ENCODE measurements at places on chromosomes 3 and 15.
A peak's percentile ranks its signal among the peaks of the same experiment; 100 is the strongest.

- no peak for DNase-seq
Observed at GRCh38 chr3:150765949-150766720, 3.2 kb upstream of the SIAH2 start.

DNA sequence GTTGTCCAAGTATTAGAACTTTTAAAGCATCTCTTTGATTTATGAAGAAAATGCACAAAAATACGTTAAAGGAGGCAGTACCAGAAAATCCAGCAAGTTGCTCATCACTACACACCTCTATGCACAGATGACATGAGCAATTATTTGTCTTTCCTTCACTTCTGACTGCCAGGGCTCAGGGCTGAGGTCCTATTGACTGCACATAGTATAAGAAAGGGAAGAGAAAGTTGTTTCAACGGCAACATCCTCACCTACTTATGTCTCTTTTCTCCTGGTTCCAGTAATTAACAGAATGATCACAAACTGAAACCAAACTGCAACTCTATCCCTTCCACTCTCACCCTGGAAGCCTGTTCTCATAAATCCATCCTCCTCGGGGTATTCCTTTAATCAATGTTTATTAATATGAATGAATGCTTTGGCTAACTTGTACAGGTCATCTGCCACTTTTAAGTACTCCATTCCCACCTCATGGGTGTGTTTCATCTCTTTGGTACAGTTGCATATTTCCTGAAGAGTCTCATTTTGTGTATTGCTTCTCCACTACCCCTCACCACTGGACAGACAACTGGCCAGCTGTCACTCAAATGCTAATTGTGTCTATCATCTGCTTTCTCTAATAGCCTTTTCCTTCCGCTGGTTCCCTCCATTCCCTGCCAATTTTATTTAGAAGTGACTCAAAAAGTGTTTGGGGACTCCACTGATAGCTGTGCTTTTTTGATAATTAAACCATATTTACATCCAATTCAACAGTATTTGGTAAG lies 34.5 kb downstream of the RAB27A start:
- DNase-seq: no peak

DNA sequence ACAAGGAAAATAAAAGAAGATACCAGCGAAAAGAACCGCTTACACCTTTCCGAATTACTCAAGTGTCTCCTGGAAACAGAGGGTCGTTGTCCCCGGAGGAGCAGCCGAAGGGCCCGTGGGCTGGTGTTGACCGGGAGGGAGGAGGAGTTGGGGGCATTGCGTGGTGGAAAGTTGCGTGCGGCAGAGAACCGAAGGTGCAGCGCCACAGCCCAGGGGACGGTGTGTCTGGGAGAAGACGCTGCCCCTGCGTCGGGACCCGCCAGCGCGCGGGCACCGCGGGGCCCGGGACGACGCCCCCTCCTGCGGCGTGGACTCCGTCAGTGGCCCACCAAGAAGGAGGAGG lies 325 bp downstream of the ALCAM start:
- DNase-seq: peak; percentile 15

GRCh38 chr3:158925828-158926494 lies 124.1 kb downstream of the MFSD1 start:
- DNase-seq: no peak

GRCh38 chr3:61616586-61616985 lies 55.2 kb downstream of the PTPRG start:
- DNase-seq: no peak

DNA sequence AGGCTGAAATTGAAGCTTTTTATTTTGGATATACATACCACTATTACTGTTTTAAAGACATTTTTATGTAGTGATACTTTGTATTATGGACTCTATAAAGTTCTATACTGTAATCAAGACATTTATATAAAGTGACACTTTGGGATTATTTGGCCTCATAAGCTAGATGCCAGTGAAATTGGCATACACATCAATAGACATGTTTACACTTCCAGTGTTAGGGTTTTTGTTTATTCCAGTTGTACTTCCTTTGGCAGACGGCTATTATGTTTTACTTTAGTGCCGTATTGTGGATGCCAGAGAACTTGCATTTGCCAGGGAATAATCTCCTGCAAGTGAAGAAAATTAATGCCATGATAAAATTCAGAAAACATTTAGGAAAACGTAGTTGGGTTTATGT lies 6.0 kb downstream of the LXN start:
- no peak for DNase-seq

DNA sequence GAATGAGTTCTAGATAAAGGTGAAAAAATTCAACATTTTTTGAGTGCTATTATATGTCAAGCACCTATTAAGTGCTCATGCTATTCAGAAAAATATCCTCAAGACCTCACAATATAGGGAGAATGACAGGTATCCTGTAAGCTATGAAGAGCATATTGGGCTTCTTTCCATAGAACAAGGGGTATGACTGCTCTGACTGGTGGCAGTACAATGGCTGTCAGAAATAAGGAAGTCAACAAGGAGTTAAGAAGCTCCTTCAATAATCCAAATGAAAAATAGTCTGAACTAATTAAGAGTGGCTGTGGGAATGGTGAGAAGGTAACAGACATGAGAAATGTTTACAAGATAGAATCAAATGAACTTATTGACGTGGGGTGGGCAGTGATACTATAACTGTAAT lies 24.7 kb downstream of the NPTN start:
- no peak for DNase-seq

GRCh38 chr15:80264031-80264430 lies 12.0 kb upstream of the CTXND1 start:
- DNase-seq: no peak

DNA sequence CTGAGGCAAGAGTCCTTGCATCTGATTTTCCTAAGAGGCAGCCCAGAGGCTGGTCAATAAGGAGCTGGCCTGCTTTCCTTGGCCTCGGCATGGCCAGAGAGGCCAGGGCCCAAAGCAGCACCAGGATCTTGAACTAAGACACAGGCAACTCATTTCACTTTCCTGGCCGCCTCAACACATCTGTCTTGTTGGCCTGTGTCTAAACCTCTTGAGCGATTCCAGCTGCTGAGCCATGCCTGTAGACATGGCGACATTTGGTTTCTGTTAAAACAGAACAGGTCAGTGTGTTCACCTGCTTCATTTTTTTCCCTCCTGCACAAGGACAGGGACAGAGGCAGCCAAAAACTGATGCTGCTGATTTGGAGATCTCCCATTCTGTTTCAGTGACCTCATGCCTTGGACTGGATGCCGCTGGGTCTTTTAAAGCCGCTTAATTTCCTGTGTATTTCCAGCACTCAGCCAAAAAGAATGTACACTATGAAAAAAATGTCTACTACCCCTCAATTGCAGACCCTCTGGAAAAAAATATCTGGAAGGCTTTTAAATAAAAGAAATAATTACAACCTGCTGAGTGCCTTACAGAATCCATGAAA lies 266.6 kb upstream of the ICE2 start:
- DNase-seq: no peak

DNA sequence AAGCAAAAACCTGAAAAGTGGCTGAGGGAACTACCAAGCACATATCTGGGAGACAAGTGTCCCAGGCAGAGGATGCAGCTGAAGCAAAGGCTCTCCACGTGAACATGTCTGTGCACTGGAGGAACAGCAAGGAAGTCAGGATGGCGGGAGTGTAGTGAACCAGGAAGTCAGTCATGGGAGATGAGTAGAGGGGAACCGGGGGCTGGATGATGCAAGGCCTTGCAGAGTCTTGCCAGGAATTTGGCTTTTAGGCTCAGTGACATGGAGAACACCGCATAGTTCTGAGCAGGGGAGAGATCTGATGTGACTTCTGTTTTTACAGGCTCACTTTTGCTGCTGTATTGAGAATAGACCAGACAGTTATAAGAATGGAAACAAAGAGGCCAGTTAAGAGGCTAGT lies 19.0 kb downstream of the C2CD4A start:
- DNase-seq: no peak

GRCh38 chr3:73480187-73480672 lies 144.5 kb downstream of the PDZRN3 start:
- no peak for DNase-seq

- DNase-seq: peak; percentile 58
Observed at GRCh38 chr15:74291101-74292071, 55.3 kb downstream of the CCDC33 start.

GRCh38 chr3:126275620-126275904 lies 81.6 kb downstream of the KLF15 start:
- no peak for DNase-seq

GRCh38 chr15:74301583-74302361 lies 65.6 kb downstream of the CCDC33 start:
- DNase-seq: no peak

DNA sequence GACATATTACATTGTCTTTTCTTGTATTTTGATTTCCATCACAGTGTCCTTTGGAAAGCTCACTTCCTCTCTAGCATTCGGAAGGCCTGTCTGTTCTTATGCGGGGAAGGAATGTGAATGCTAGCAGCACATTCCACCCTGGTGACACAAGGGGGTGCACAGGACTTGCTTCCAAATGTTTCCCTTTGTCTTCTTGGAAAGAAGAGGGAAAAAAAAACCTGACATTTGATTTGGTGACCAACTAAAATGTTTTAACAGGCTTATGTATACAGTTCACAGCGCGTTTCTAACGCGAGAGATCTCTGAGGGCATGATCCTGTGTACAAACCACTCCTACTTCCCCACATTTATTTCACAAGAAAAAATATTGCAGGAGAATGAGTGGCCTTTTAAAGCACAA lies 107.6 kb upstream of the FXR1 start:
- no peak for DNase-seq

GRCh38 chr15:94740469-94740868 lies 509.1 kb downstream of the MCTP2 start:
- DNase-seq: no peak

DNA sequence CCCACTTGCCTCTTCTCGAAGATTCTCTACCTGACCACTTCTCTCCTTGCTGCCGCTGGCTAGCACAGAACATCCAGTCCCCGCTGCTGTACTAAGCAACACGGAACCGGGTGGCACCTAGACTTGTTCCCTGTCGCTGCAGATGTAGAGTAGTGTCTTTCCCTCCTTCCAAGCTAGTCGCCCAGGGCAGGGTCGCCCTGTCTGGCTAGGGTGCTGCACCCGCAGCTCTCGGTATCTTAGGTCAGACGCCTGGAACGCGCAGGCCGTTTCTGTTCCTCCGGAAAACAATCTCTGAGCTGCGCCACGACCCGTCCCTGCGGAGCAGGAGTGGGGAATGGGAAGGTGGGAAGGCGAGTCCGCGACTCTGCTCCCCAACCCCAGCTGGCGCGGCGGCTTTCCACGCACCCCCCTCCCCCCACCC lies 758 bp upstream of the SNX33 start:
- DNase-seq: no peak

DNA sequence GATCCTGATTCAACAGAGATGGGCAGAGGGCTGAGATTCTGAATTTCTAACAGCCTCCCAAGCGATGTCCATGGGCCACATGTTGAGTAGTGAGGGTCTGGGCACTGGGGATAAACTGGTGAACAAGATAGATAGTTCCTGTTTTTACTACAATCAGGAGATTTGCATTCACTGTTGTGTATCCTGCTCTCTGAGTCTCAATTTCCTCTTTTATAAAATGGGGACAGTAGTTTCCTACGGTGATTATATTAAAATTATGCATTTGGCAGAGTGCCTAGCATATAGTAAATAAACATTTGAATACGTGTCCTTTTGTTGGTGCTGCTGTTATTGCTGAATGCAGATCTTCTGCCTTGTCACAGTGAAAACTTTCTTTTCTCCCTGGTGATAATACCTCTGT lies 102.5 kb downstream of the MYH15 start:
- no peak for DNase-seq

- DNase-seq: no peak
Observed at GRCh38 chr3:104920512-104920911, 446.2 kb upstream of the ALCAM start.

GRCh38 chr3:172305552-172305951 lies 142.7 kb downstream of the GHSR start:
- DNase-seq: no peak

GRCh38 chr15:28106294-28107110 lies 7.4 kb upstream of the OCA2 start:
- DNase-seq: no peak

GRCh38 chr15:83380682-83381081 lies 66.5 kb upstream of the SH3GL3 start:
- no peak for DNase-seq

GRCh38 chr3:122148941-122149627 lies 34.4 kb upstream of the CASR start:
- no peak for DNase-seq

DNA sequence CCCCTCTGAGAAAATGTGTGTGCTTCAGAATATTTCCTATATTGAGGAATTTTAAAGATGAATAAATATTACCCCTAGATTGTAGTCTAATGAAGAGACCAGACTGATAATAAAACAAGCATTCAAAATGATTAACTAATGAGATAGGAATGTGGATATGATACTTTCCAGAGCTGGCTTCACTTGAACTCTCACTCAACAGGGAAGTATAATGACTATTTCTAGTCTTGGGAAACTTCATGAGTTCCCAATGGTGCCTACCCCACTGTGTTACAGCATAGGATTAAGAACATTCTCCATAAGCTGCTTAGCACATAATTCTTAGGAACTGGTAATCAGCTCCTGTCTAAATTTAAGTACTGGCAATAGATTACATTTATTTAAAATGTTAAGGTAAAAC lies 261.5 kb upstream of the ZNF385D start:
- DNase-seq: no peak

- DNase-seq: no peak
Observed at GRCh38 chr15:70521576-70522322, 241.6 kb downstream of the UACA start.

GRCh38 chr3:166810741-166811445 lies 569.2 kb downstream of the ZBBX start:
- no peak for DNase-seq

DNA sequence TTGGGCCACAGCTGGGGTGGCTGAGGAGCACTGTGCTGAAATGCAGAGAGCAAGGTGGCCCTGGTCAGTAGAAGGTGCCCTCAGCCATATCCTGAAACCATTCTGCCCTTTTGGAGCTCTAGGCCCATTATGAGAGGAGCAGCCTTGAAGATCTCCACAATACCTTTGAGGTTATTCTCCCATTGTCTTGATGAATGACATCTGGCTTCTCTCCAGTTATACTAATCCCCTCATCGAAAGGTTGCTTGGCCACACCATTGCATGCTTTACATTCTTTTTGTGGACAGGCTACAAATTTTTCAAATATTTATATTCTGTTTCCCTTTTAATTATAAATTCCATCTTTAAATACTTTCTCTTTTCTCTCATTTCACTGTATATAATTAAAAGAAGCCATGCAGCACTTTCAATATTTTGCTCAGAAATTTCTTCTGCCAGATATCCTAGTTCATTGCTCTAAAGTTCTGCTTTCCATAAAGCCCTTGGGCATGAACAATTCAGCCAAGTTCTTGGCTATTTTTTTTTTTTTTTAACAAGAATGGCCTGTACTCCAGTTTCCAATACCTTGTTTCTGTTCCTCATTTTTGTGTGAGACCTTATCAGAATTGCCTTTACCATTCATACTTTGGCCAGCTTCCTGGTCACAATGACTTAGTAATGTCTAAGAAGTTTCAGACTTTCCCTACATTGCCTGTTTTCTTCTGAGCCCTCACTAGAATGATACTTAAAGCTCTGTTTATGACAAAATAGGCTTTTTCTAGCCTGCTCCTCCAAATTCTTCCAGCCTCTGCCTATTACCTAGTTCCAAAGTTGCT lies 138.9 kb upstream of the SGO1 start:
- no peak for DNase-seq

- no peak for DNase-seq
Observed at GRCh38 chr3:163809540-163809993, 1268.7 kb downstream of the SI start.

- DNase-seq: no peak
Observed at GRCh38 chr15:92929002-92929401, 28.9 kb downstream of the CHD2 start.

GRCh38 chr3:132522353-132522752 lies 74.7 kb upstream of the ACKR4 start:
- DNase-seq: no peak

All from NCI-H2171 (cell line).